ENCODE measurements at places on chromosomes 7 and 10.

DNA sequence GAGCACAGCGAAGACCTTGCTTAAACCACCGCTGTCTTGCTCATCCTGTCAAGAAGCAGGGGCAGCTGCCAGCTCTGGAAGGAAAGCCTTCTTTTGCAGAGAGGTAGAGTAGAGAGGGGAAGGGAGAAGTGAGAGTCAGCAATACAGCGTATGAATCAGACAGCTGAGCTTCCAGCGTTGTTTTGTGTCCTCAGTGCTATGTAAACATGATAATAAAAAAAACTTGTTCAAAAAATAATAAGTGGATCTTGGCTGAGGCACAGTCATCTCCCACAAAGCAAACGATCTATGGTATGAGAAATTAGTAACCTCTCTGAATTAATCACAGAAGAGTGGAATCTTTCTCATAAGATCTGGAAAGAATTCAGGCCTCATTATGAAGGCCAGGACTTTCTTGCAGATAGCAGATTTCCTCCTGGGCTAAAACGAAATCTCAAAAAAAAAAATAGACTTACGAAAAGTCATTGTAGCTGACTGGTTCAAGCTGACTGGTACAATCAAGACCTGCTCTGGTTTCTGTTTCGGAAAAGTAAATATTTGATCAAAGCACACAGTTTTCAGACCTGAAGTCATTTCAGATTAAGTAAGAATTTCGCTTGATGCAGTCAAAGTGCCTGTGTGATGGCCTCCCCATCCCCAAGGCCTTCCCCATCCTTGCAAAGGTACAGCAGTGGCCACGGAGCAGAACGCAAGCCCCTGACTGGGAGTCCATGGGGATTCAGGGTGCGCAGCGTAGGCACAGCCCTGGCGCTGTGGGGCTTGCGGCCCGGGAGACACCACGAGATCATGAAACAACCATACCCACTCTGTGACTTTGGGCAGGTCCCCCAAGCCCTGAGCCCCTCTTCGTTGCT, 29.4 kb downstream of the CHST15 start:
- peak; percentile 63 for DNase-seq

GRCh38 chr7:157019718-157020451, 9.4 kb upstream of the MNX1 start:
- DNase-seq = no peak

DNA sequence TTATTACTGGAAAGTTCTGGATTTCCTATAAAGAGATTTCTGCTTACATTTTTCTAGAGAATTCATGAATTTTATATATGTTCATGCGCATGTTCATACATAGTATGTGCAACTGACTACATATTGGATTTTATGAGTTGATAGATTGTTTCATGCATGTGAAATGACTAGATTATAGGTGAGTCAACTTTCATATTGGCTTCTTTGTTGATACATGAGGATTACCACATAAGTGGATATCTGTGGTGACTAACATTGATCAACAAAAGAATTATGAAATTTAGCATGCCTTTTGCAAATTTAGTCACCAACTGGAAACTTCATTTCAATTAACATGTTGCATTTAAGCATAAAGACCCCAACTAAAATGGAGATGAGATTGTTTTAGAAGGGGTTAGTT, 99.0 kb downstream of the GNAT3 start:
- no peak for DNase-seq

DNA sequence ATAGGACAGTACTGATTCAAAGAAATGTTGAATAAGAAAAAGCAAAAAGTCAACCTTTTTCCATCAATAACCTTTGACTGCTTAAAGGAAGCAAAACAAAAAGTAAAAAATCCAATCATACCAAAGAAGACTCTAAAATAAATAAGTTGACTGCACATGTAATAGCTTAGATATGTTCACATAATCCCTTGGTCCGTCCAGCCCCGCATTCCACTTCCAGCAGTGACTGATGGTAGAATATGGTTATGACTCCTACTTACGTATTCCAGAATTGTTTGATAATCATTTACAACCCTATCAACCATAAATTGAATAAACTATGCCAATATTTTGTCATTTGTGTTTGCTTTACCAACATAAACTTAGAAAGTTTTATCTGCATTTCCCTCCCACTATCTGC, 77.9 kb downstream of the CTNNA3 start:
- no peak for DNase-seq

All from posterior cingulate gyrus (tissue), 11 donors.